HTR-8/SVneo (cell line): ENCODE measurements at places on chromosomes 7 and 10.

DNA sequence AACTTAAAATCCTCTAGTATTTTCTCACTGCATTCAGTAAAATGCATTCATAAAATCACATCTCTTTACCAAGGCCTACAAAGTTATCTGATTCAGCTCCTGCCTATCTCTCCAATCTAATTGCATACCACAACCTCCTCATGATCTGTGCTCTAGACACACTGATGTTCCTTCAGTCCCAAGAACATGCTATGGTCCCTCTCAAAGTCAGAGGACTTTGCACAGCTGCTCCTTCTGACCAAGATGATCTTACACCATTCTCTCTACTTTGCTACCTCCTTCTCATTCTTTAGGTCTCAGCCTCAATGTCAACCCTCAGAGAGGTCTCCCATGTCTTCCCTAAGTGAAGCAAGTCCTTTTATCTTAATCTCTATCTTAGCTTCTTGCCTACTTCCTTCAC is 45.5 kb downstream of the CAV1 start:
- no peak for DNase-seq

- no peak for DNase-seq
These were observed 8.0 kb upstream of the TAS2R60 start for GRCh38 chr7:143435266-143435665.

GRCh38 chr10:14416308-14416700 is 85.6 kb upstream of the FRMD4A start:
- DNase-seq, result peak; percentile 17

DNA sequence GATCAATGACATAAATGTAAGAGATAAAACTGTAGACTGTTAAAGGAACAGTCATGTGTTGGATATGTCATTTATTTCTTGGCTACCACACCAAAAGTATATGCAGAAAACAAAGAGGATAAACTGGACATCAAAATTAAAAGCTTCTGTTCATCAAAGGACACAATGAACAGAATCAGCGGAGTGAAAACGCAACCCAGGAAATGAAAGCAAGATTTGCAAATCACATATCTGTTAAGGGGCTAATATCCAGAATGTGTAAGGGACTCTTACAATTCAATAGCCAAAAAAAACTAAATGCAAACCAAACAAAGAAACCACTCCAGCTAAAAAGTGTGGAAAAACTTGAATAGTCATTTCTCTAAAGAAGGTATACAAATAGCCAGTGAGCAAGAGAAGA is 164.3 kb downstream of the ZMYND11 start:
- DNase-seq, result no peak

DNA sequence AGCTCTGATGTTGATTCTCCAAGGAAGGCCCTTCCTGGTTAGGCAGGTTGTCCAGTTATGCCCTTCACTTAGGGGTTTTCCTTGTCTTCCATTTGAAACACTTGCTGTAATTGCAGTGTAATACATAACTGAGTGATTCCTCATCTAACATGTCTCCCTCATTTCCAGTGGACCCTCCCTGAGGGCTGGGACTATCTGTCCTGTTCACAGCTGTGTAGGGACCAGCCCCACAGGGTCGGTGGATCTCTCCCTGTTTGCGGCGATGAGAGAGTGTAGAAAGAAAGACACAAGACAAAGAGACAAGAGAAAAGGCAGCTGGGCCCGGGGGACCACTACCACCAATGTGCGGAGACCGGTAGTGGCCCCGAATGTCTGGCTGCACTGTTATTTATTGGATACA is 135.9 kb upstream of the EEPD1 start:
- no peak for DNase-seq

DNA sequence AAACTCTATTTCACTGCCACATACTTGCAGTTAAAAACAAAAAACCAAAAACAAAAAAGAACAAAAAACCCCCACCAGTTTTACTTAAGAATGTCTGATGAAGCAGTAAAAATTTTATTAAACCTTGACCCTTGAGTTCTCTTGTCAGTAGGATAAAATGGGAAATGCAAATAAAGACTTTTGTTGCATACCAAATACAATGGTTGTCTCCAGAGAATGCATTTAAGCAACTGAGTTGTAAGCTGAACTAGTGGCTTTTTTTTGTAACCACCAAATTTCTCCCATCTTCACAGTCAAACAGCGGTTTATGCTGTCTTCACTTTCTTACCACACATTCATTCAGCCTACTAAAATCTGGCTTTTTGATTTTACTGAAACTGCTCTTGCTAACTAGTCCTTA is 3.1 kb downstream of the SYPL1 start:
- DNase-seq, result no peak

- DNase-seq, result no peak
These were observed 261.4 kb upstream of the PITRM1 start for GRCh38 chr10:3433988-3434387.

DNA sequence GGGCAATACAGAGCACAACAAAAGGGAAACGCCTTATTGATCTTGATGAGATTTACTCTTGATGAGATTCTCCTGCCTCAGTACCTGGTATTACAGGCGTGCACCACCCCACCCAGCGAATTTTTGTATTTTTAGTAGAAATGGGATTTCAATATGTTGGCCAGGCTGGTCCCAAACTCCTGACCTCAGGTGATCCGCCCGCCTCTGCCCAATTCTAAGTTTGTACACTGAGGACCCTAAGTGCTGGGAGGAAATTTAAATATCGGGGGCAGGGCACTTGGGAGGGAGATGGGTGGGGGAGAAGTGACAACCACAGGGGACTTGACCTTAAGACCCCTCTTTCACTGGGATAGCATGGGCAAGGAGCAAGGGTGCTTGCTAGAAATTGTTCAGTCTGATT is 14.1 kb downstream of the HNRNPF start:
- no peak for DNase-seq

DNA sequence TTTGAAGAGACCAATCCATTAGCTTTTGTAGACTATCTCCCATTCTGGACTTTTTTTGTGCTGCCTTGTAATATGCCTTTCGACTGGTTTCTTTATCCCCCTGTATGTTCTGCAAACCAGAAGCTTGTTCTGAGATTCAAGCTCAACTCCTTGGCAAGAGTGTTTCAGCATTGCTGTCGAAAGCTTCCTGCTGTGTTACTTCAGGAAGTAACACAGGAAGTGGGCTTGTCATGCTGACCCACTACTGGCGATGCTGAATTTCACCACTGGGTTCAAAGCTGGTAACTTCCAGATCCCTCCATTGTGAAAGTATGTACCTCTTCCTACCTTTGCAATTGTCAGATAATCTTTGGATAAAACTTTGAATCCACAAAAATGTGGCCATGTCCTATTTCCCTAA is 57.9 kb upstream of the INSYN2A start:
- DNase-seq, result no peak

- no peak for DNase-seq
These were observed 42.7 kb downstream of the PRF1 start for GRCh38 chr10:70559861-70560260.

GRCh38 chr10:68135922-68136792 is 26.9 kb downstream of the MYPN start:
- DNase-seq, result peak; percentile 63

DNA sequence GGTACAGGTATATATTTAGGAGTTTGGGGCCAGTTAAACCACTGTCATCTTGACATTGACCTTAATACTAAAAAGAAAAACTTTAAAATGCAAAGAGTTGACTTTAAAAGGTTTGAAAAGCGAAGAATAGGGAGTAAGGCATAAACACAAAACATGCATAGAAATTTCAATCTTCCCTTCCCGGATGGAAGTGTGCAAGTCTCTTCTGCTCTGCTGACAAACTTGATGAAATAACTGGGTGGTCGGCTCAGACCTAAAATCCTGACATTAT is 3.4 kb upstream of the SPAG6 start:
- no peak for DNase-seq

GRCh38 chr7:117132321-117133120 is 179.2 kb downstream of the ST7 start:
- DNase-seq, result no peak

DNA sequence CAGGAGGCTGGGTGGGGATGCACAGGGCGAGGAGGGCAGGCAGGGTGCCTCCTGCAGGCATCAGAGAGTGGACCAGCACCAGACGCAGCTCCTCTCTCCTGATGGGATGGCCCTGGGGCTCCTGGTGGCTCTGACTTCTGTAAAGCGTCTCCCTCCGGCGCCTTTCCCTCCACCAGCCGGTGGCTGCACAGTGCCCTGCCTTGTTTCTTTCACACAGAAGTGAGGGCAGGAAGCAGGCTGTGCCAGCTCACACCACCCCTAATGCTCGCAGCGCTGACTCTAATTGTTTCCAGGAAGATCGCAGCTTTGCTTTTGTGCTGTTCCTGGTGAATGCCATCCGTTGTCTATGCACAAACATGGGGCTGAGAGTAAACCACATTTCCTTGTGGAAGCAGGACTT is 152.3 kb upstream of the LANCL2 start:
- DNase-seq, result no peak

DNA sequence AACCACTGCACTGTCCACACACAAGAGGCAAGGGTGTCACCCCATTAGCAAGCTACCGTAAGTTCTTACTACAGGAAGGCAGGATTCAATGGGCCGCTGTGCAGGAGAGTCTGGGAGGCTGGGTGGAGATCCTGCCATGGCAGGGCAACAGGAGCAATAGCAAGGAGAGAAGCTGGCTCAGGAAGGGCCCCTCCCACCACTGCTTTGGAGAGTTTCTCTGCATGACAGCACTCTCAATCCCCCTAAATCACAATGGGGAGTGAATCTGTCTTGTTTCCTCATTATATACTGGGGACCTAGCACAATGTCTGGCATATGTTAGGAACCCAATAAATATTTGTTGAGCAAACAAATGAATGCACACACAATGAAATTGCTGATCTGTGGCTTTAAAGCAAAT is 83.2 kb upstream of the SFMBT2 start:
- DNase-seq, result no peak

DNA sequence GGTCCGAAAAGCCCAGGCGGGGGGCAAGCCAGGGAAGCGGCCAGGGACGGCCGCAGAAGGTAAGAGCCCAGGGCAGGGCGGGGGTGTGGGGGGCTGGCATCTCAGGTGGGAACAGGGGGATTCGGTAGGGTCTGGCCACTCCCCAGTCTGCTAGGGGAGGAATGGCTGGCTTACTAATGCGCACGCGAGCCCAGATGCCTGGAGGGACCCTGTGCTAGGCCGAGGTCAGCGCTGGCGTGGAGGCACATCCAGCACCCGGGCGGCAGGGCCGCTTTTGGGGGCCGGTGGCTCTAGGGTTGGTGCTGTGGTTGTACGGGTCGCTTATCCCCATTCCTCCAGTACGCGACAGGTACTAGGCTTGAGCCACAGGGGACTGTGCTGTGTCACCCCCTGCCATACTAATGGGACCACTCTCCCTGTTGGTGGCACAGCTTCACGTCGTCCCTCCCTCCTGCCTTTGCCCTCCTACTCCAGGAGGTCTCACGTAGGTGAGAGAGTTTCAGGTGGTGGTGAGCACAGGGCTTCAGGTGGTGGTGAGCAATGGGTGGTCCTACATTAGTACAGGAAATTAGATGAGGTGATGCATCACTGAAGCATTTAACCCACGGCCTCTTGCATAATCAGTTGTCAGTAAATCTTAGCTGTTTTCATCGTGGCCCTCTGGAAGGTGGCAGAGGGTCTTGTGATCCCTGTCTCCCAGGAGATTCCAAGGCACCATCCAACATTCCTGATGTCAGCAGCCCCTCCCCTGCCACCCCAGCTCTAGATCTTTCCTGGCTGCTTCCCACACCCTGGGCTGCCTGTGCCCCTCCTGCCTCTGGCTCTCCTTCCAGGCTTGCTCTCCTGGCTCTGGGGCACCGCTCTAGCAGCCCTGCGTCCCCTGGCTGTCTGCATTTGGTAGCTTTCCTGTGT is 971 bp downstream of the AEBP1 start:
- peak; percentile 80 for DNase-seq
